ENCODE measurements at places on chromosomes 1 and 21.

DNA sequence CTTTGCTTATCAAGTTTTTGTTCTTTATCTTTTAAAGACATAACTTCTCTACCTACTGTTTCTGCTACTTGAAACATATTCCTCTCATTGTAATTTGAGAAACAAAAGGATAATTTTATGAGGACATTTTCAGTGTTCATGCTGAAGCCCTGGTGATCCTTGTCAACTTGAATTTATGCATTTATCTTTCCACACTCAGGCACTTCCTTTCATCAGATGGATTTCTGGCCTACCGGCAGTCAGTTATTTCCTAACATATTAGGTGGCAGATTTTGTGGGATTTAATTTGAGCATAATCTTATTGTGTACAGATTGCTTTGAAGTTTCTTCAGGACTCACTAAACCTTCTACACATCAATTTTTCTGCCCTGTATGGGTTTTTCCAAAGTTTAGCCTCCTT, 75.0 kb downstream of the RGL1 start:
- no peak for DNase-seq

GRCh38 chr21:36704958-36705678, 6.2 kb downstream of the SIM2 start:
- no peak for DNase-seq

DNA sequence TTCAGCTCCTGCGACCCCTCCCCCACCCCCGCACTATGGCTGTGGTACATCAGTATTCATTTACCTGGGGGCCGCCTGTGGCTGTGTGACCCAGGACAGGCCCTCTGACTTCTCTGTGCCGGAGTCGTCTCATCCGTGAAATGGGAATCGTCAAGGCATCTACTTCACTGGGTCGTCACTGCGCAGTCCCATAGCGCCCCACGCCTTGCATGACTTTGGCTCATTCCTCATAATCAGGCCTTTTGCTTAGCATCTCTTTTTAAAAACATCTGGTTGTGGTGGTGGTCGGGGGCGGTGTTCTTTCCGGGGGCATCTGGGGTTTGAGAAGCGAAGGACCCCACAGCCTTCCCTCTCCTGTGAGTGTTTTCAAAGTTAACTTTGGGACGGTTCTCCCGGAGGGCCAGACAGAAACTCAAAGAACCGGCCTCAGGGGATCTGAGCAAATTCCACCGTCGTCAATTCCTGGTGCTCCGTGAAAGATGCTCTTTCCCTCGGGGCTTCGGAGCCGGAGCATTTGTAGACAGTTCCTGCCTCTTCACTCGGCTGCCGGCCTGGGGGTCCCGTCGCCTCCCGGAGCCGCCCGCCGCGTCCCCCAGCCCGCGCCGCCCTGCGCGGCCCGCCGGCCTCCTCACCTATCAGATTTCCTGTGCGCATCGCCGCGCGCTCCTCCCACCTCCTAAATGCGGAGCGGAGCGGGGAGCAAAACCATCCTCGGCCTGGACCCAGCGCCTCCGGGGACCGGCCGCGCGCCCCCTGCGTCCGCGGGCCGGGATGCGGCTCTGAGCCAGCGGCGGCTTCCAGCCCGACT, at the start of gene B3GALT5:
TSS of gene B3GALT5 (plus strand) at position 708 of the 808 bp plus-strand sequence. CDS start 47,620 bp downstream, outside the sequence.
- DNase-seq, result no peak

DNA sequence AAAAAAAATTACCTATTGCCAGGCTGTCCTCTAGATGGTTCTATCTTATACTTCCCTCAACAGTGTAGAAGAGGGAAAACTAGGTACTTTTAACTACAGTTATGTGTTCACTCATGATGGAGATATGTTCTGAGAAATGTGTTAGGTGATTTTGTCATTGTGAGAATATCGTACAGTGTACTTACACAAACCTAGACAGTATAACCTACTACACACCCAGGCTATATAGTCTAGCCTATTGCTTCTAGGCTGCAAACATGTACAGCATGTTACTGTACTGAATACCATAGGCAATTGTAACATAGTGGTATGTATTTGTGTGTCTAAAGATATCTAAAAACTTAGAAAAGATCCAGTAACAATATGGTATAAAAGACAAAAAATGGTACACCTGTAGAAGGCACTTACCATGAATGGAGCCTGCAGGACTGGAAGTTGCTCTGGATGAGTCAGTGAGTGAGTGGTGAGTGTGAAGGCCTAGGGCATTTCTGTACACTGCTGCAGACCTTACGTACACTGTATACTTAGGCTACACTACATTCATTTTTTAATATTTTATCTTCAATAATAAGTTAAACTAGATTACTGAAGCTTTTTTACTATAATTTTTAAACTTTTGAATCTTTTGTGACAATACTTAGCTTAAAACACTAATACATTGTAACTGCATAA, 13.2 kb downstream of the MGST3 start:
- no peak for DNase-seq

GRCh38 chr1:52400131-52400530, 4.1 kb downstream of the ORC1 start:
- DNase-seq, result no peak

GRCh38 chr1:205127646-205128045, 5.9 kb upstream of the RBBP5 start:
- no peak for DNase-seq

DNA sequence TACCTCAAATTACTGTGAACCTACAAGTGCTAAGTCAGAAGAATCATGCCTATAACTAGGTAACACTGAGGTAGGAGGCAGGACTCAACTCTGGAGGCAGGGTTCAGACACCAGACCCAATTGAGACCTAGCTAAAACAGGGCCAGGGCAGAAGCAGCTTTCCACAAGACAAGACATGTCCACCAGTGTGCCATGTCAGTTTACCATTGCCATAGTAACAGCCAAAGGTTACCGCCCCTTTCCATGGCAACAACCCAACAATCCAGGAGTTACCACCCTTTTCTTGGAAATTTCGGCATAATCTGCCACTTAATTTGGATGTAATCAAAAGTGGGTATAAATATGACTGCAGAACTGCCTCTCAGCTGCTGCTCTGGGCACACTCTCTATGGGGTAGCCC, 432.3 kb downstream of the DPYD start:
- no peak for DNase-seq

DNA sequence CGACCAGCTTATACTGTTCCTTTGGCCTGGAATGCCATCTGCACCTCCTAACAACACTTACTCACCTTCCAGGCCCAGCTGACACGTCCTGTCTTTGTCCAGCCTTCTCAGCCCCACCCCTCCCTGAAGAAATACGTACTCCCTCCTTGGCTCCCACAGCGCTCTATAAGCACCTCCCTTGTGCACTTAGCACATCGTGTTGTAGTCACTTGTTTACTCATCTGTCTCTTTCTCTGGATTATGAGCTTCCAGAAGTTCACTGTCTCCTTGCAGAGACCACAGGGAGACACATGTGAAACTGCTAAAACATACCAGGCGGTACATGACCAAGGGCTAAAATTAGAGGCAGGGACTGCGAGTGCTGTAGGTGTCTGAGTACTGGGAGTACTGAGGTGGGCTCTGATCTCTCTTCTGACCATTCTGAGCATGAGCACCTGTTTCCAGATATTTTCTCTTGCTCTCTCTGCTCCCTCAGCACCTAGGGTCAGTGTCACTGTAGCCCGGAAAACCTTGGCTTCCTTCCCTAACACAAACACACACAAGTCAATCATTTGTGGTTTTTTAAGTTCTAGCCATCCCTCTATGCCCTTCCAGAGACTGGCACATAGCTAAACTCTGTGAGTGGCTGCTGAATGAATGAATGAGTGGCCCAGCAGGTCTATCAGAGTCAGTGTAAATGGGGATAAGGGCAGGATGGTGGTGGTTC, 5.1 kb downstream of the DCST1 start:
- no peak for DNase-seq

DNA sequence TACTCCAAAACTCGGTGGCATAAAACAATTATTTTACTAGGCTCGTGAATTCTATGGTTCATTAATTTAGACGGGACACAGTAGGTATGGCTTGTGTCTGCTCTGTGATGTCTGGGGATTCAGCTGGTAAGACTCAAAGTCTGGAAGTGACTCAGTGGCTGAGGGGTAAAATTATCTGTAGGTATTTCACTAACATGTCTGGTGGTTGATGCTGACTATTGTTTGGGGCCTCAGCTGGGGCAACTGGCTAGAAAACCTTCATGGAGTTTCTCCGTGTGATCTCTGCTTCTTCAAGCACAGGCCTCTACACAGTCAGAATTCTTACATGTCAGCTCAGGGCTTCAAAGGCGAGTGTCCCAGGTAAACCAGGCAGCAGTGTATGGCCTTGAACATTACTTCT, 41.2 kb upstream of the KLF17 start:
- no peak for DNase-seq

- DNase-seq, result no peak
Observed at GRCh38 chr21:34020005-34020847, 53.2 kb upstream of the MRPS6 start.

- peak; percentile 42 for DNase-seq
Observed at GRCh38 chr1:156082309-156083091, at the start of gene MEX3A. MEX3A (minus strand) TSS chr1:156082465; CDS start chr1:156081998, 467 bp downstream.

DNA sequence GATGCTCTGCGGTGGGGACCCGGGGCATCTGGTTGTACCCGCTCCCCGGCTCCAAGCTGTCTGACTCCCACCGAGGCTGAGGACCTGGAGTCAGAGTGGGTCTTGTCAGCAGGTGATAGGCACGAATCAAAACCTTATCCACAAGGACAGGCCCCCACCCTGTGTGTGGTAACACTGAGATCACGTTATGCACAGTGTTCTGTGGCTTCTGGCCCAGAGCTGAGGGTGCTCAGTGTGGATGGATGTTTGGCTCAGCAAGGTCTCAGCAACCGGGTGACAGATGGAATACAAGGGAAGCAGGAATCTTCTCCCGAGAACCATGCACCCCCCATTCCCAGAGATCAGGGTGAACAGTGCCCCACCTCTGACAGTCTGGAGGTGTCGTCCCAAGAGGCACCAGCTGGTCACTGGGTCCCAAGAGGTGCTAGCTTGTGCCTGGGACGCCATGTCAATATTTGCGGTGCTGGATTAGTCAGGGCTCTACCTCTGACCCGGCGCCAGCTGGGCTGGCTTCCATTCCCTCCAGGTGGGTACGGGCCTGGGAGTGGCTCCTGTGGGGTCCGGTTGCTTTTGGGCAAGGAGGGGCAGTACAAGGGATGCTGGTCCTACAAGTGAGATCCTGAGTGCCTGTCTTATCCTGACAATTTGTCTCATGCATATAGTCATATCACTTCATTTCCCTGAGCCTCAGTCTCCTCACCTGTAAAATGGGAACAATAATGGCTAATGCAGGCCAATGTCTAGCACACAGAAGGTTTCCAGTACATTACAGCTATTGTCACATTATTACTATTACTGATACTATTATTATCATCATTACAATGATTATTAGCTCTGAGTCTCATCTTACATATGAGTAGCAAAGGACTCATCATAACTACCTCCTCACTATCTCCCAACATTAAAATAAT, 957 bp downstream of the CAPN9 start:
- DNase-seq, result no peak

DNA sequence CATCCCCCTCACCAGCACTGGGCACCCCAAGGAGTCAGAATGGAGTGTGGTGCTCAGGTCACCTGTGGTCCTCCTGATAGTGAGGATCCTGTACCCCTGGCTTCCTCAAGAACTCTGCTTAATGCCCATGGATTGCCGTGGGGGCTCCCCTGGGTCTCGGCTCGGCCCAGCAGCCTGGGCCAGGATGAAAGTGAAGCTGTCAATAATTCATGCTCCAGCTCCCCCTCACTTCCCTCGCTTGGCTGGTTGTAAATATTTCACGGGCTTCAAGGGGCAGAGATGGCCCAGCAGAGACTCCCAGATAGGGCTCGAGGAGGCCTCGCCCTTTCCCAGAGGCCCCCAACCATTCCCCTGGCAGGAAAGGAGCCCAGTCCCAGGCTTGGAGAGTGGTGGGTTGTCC, 42.6 kb upstream of the KCNA10 start:
- no peak for DNase-seq

GRCh38 chr1:186275822-186276221, 99.2 kb downstream of the TPR start:
- no peak for DNase-seq

DNA sequence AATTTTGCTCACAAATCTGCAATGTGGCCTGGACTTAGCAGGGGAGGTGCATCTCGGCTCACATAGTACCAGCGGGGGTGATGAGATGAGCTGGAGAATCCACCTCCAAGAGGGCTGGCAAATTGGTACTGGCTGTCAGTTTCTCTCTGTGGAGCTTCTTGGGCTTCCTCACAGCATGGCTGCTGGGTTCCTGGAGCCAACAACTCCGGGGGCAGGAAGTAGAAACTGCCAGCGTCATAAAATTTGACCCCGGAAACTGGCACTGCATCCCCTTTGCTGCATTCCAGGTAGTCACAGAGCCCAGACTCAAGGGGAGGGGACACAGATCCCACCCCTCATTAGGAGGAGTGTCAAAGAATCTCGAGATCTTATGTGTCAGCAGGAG, 17.0 kb upstream of the TNFRSF1B start:
- no peak for DNase-seq

- DNase-seq, result no peak
Observed at GRCh38 chr1:66140072-66140471, 347.4 kb downstream of the PDE4B start.

DNA sequence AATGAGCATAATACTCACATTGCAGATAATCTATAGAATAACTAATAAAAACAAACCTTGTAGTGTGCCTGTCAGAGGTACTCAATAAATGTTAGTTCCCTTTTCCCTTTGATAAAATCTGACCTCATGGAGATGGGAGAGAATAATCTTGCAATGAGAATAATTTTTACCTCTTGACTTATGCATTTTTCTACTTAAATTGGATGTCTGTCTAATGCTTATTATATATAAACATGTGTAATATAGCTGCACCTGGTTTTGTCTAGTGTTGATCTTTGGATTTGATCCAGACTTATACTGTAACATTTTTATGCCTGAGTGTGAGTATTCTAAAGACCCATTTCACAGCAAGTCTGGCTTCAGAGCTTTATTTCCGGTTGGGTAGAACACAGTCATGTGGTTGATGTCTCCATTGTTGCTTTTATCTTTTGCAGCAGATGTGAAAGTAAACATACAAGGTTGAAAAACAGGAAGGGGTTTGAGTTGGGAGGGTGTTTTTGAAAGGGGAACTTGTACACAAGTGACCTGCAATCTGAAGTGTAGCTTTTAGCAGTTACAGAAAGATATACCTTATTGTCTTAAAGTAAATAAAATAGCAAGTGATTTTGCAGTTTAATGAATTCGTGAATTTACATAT, 12.4 kb downstream of the EPB41 start:
- no peak for DNase-seq

- DNase-seq, result no peak
Observed at GRCh38 chr1:64917328-64917861, 49.0 kb downstream of the JAK1 start.

DNA sequence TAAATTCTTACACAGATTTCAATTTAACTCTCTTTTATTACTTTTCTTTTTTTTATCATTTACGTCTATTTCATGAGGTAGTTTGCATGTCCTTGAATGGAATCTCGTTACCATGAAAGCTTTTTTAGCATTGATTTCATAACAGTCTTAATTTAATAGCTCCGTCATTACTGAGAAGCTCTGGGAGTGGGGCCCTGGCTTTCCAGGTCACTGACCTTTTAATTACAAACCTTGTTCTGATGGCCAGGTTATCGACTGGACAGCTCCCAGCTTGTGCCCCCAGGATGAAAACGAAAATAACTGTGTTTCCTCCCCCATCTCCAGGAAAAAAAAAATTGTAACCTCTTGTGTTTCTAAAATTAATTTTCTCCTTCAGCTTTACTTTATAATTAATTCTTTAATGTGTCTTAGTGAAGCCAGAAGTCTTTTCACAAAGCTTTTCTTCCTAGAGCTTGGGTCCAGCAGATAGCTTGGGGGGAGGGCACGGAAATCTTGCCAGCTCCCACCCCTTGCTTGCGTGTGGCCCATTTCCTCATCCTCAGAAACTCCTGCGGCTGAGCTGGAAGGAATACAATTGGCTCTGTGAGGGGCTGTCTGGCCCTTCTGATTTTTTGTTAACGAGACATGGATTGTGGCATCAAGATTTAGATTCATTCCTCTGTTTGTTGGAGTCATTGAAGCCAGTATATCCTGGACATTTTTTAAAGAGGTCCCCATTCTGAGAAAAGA, 65.7 kb downstream of the PEX14 start:
- DNase-seq, result no peak

All from stimulated activated CD8-positive, alpha-beta memory T cell treated with anti-CD3 and anti-CD28 coated beads, Interleukin-4, amount 100 ng/mL, for 24 hours (primary cell).